ENCODE measurements at places on chromosomes 7 and 10.

DNA sequence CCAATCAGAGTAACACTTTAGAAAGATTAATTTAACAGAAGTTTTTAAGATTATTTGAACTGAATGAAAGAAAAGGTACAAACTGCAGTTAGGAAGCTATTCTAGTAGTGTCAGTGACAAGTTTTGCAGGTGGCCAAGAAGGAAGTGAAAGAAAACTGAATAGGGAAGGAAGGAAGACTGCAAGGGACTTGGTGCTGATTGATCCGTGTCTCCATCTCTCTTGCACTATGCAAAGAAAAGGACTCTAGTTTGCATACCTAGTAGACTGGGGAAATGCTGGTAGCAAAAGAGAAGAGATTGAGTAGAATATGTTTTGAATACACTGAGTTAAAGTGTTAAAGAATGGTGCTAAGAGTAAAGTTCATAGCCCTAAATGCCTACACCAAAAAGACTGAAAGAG is 33.0 kb downstream of the OR6V1 start:
- DNase-seq: no peak

GRCh38 chr7:108211382-108212201 is 81.4 kb upstream of the LAMB4 start:
- DNase-seq: no peak

DNA sequence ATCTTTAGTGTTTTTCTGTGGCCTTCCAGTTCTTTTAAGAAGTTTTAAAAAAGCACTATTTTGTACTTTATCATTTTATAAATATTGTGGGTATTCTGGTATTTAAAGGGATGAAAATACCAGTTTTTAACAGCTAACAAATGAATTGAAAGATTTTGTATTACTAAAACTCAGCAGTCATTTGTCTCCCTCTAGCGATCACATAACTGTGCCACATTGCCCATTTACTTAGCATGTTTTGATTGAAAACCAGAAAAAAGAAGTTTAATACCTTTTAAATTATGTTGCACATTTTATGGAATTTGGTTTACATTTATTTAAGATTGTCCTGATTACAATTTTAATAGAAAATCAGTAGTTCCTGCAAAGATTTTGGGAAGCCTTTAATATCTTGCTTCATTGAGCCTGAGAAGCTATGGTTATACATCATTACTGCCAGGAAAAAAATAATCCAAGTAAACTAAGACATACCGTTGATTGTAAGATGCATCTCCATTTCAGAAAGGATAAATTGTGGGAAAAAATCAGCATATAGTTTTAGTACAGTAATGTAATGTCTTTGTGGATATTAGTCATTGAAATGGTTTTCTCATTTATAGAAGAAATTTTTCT is 34.9 kb downstream of the TAX1BP1 start:
- peak; percentile 13 for DNase-seq

DNA sequence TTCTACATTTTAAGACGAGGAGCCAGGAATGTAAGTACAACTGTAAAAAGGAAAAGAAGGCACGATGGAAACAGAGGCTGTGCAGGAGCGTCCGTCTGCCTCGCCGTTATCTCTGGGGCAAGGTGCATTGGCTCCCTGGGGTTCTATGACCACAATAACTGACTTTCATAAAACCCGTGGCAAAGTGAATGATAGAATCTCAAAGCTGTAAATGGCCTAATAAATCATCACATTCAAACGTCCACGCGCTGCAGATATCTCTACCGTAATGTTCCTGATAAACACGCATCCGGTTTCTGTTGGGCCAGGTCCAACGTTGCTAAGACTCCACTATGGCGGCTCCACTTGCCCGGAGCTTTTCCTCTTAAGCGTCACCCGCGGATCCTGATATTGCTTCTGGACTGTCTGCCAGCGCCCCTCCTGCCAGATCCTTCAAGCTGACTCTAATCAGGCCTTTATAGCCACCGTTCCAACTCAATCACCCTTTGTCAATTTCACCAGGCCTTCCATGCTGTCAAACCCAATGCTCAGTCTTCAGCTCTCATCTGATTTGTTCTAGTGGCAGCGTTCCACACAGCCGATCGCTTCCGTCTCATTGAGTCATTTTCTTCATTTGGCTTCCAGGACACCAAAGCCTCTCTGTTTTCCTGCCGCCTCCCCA is 265.6 kb upstream of the FOXK1 start:
- no peak for DNase-seq

GRCh38 chr7:129784783-129785684 is 167.7 kb downstream of the UBE2H start:
- no peak for DNase-seq

DNA sequence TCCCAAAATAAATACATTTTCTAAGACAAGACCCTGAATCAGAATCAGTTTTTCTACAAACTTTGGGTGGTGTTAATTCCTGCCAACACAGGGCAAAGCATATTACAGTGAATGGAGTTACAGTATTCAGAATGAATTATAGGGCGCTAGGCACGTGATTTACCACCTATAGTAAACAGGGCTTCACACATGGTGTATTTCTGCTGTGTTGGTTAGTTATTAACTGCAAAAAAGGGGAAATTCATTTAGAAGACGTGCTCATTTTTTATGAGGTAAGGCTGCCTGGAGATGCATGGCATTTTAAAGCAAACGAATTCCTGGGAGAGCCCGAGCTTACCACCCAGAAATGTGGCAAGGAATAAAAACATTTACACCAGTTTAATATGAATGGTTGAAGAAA is 393.8 kb downstream of the LRMDA start:
- no peak for DNase-seq

- no peak for DNase-seq
Observed at GRCh38 chr10:1655367-1655766, 82.0 kb downstream of the ADARB2 start.

GRCh38 chr7:118104812-118105441 is 79.0 kb upstream of the LSM8 start:
- no peak for DNase-seq

DNA sequence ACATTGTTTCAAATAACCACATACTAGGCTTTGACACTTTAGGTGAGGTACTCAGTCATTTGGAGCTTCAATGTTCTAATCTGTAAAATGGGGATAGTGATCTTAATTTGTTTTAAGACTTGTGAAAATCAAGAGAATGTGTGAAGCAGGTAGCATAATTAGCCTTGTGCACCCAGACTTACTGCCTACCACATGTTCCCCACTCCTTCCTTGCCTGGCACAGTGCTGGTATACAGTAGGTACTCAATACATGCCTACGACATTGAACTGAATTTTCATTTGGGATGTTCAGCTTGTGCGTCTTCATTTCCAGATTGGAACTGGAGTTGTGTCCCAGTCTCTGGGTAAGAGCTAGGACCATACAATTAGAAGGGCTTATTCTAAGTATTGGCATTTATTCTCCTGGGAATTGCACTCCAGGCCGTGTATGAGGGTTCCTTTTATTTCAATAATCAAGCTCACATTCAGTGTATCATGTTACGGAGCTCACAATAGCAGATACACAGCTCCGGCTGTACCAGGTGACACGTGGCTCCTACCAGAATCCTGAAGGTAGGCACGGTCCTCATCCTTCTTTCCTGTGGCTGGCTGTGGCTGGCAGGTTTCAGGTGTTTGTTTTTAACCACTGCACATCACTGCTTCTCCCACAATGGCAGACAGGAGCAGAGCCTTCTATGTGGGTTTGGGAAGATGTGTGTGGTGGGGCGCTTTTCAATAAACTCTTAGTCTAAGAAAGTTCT is 109.4 kb upstream of the PDCD4 start:
- DNase-seq: no peak

DNA sequence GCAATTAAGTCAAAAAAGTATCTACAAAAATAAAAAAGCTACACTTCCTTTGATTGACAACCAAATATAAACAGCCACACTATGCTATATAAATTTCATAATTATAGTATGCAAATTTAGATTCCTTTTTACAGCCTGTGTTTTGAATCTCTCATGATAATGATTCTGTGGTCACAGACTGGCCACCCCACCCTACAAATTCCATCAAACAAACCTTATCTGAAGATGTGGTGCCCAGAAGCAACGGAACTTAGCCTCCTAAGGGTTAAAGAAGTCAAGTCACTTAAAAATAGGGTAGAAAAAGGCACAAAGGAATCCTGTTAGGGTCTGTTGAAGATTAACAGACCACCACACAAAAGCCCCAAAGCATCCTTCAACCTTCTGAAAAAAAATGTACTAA is 351.8 kb downstream of the INHBA start:
- no peak for DNase-seq

GRCh38 chr10:5424751-5425150 is 12.4 kb downstream of the NET1 start:
- no peak for DNase-seq

- DNase-seq: peak; percentile 11
Observed at GRCh38 chr10:26739071-26739631, 41.6 kb downstream of the PDSS1 start.

DNA sequence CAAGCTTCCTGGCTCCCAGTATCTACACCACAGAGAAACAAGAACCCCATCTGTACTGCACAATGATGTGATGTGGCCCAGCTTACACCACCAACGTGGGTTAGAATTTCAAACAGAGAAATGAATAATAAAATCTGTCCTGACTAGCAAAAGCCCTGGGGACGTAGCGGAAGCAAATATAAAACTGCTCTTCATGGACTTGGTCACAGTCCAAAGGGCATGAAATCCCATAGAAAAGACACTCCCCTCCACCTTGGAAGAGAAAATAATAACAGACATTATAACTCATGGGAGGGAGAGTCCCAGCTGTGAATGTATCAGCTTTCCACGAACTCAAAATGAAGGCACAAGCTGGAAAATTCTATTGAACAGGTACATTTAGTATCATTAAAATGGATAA is 205.3 kb upstream of the GALNT17 start:
- no peak for DNase-seq

- no peak for DNase-seq
Observed at GRCh38 chr10:51527522-51528219, 171.7 kb downstream of the CSTF2T start.

DNA sequence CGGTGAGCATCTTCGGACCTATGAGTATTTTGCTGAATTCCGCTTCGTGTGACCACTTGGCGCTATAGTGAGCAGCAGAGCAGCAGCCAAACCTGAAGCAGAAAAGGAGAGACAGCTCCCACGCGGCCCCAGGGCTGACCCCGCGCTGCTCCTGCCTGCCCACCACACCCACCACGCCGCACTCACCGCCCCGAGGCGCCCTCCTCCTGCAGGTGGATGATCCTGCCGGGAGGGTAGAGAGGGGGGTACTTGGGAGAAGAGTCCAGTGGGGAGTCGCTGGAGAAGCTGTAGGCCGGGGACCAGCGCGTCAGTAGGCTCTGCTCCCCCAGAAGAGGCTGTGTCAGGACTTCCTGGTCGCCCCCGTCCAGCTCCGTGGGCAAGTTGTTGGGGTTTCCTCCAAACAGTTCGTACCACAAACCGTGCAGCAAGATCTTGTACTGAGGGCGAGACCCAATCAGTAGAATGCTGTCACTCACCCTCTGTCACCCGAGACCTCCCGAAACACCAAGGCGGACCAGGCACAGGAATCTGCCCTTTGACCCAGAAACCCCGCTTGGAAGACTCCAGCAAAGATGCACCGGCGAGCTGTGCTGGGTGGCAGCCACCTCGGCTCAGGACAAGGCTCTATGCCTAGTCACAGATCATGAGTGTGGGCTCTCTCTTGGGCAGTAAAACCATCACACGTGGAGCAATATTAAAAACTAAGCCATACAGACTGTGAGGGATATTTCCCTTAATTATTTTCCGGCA is 37.6 kb downstream of the DAGLB start:
- no peak for DNase-seq

GRCh38 chr7:41116817-41117216 is 586.1 kb downstream of the INHBA start:
- no peak for DNase-seq

DNA sequence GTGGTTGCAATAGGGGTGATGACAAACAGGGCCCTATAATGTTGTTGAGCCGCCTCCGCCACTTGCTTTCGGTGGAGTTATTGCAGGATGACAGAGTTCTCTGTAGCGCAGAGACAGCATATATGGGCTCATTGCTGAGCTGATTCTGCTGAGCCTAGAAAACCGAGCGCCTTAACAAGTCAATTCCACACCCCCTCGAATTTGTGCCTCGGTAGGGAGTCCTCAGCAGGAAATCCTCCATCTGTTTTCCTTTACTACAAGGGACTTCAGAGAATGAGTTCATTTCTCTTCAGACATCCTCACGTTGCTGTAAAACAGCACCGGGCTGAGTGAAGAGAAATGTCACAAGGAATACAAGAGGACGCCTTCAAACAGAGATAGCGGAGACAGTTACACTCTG is 90.7 kb upstream of the KIAA1217 start:
- no peak for DNase-seq

DNA sequence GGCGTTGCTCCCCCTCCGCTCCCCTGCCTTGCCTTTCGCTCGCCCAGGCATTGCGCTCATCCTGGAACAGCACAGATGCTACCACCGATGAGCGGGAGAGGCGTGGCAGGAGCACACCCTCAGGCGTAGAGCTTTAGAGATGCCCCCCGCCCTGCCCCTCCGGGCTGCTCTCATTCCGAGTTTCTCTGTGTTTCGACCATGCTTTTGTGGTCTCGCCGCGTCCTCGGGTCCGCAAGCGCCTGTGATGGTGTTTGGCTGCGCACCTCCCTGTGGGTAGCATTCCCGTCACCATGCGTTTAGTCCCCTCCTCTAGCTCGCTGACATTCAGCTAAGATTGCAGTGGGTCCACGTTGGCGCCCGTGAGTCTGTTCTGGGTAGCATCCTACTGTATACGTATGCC is 18.7 kb downstream of the NOM1 start:
- DNase-seq: no peak

GRCh38 chr10:13924040-13924725 is 337.4 kb downstream of the PRPF18 start:
- no peak for DNase-seq

GRCh38 chr10:110710621-110711020 is 66.5 kb downstream of the RBM20 start:
- DNase-seq: no peak

DNA sequence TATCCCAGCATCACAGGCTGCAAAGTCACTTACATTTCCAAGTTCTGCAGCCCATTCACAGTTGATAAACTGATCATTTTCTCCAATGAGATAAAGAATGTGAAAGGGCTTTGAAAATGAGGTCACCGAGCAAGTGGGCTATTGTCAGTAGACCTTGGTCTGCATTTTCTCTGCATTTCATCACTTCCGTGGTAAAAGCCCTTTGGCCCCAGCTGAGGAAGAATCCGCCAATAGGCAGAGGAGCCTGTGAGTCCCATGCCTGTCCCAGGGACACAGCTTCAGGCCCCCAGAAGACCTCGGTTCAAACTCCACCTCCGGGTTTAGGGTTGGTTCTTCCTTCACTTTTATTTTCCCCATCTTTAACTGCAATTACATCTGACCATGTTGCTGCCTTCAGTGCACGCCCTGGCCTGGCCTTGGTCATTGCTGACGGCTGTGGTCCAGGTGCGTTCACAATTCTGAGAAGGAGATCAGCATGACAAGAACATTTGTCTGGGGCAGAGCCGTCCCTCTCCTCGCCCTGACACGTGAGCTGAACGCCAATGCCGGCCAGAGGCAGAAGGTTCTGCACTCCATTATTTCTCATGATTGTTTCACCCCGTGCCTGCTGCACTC is 292.5 kb downstream of the TCERG1L start:
- no peak for DNase-seq

GRCh38 chr7:35519971-35520809 is 174.7 kb downstream of the HERPUD2 start:
- peak; percentile 58 for DNase-seq

- no peak for DNase-seq
Observed at GRCh38 chr10:47222461-47222860, 77.5 kb upstream of the GDF10 start.
